Anterior cingulate cortex (tissue), 58 donors: ENCODE measurements at places on chromosomes 11 and 22.

- DNase-seq: no peak
Observed at GRCh38 chr11:91795139-91795887, 429.3 kb upstream of the FAT3 start.

GRCh38 chr11:84564867-84565184, 1062.3 kb downstream of the DLG2 start:
- no peak for DNase-seq

- no peak for DNase-seq
Observed at GRCh38 chr22:19098157-19098556, 24.1 kb downstream of the DGCR2 start.

DNA sequence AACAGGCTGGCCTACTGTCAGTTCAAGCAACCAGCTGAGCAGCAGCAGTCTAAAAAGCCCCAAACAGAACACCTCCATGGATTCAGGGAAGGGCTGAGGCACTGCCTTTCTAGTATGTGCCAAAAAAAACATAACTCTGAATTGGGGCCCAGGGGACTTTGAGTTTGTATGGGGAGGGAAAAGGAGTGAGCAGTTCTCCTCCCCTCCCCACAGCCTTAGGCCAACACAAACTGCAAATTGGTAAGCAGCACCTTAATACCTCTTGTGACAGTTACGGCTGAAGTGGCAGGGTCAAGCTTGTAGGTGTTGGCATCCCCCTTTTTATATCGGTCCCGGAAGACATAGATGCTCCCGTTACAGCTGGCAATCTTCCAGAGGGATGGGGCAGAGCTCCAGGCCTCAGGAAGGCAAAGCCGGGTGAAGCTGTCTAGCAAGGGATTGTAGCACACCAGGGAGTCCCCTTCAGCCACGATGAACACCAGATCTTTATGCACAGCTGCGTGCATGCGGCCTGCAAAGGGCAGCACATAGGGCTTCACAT, 6.0 kb downstream of the KBTBD4 start:
- no peak for DNase-seq
